ENCODE measurements at places on chromosomes 16 and 17.

DNA sequence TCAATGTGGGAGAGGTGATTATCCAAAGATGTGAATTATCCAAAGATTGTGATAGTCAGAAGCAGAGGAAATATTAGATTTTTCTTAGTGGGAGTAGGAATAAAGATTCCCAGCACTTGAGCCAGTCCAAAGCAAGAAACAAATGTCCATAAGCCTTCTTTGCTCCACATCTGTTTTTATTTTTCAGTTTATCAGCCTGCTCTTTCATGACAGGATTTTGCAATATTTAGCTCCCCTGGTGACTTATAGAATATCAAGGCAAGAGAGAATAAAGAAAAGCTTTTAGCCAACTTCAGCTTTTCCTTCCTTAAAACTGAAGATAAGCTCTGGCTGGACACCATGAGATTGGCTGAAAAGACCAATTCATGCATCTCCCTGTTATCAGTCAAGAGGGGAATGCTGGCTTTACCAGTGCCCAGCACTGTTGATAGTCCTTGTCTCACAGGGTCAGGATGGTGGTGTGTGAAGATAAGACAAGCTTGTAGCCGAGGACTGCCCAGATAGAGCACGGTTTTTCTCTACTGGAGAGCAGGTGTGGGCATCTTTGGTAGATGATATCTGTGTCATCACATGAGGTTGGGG lies 706.5 kb downstream of the KCNJ2 start:
- no peak for DNase-seq

DNA sequence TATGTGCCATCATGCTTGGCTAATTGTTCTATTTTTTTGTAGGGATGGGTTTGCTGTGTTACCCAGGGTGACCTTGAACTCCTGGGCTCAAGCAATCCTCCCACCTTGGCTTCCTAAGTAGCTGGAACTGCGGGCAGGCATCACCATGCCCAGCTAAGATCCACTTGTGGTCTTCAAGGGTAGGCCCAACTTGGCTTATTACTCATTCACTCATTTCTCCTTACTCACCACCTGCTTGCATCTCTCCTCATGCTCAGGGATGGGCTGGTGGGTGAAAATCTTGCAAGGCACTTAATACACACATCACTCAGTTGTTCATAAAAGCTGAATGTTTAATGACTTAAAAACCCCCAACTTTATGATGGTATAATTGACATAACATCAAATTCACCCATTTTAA lies 207.8 kb downstream of the SHISA9 start:
- DNase-seq = no peak

- no peak for DNase-seq
Measured at GRCh38 chr16:54968011-54968410, 37.3 kb downstream of the IRX5 start.

GRCh38 chr17:610276-610675 lies 104.4 kb downstream of the VPS53 start:
- DNase-seq = no peak

DNA sequence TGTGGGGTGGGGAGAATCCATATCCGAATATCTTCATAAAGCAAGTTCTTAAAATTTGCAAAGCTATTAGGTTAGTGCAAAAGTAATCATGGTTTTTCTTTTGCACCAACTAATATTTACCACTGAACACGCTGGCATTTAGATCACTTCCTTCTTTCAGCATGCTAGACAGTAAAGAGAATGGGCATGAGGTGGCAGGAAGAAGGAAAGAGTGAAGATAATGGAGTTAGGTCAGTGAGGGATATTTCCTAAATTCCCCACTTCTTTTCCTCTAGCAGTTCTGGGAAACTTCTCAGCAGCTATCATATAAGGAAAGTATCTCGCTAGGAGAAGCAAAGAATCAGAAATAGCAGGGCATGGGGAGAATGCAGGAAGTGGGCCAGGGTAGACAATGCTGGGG lies 39.0 kb downstream of the SLC6A4 start:
- no peak for DNase-seq

Data from smooth muscle cell of the brain vasculature (primary cell).